ENCODE measurements at places on chromosomes 7 and 10.

DNA sequence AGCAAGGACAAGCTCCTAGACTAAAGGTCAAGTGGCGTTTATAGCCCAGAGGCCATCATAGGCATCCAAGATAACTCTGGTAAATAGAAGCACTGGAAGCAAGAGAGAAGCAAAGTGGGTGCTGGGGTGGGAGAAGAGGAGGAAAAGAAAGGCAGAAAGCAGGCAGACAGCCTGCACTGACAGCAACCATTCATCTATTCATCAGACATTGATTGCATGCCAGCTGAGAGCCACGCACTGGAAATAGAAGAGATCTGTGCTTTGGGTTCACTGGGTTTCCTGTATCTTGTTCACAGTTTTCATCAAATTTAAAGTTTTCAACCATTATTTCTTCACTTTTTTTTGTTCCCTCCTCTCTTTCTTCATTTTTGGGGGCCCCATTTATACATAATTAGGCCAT is 4.7 kb upstream of the SLIT1 start:
- no peak for DNase-seq

DNA sequence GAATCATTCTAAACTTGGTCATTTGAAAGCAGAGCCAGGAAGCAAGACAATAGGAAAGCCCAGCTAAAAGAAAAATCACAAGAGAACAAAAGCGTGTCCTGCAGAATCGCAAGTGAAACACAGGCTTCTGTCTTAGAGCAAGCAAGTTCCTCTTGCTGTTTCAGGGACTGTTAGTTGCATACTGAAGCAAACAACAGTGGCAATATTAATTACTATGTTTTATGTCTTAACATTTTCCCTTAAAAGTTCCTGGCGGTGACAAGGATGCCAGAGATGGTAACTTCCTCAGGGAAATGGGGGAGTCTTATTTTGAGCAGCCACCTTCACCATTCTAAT is 217.1 kb downstream of the GFRA1 start:
- DNase-seq = no peak

DNA sequence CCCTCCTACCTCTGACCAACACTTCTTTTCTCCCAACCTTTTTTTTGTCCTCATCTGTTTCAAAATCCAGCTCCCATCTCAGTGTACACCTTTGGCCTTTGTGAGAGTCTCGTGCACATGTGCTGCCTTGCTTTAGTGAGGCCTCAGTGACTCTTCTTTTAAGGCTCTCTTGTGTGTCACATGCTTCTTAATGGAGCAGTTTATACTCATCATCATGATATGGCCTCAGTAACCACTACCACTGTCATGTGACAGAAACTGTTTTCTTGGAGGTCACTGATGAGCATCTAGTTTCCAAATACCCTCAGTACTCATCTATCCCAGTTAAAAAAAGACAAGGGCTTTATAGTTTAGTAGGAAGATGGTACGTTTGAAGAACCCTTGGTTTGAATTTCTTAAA is 8.1 kb upstream of the ARHGAP22 start:
- DNase-seq = no peak

DNA sequence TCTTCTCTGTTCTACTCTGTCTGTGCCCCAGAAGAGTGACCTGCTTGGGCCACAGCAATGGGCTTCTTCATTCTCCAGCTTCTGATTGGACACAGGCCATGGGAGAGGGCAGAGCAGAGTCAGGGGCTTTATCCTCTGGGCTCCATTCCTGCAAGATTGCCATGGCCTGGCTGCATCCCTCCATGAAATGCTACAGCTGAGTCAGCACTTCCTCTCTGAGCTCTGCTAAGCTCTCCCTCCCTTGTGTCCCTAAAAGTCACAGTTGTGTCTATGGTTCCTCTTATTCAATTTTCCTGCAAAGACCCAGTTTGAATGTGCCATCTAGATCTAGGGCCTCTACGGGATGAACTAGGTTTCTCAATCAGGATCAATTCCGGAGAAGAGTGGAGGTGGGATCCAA is 903.8 kb downstream of the TYW1 start:
- no peak for DNase-seq

DNA sequence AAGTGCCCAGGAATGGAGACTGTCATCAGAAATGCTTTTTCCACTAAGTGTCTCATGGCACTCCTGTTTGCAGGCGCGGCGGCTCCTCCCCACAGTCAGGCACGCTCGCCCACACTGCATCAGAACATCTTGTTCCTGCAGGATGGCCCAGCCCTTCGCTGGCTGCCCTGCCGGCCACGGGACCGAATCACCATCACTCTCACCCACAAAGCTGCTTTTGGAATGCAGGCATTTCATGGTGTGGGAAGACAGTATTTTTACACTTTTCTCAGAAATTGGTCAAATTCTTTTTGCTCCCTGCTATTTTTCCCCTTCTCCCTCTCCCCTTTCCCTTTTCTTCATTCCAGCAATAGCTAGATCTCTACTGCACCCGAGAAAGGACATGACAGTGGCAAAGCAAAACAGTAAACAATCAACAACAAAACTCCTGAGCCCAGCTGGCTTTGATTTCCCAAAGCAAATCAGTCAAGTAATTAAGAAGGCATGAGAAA is 176.1 kb upstream of the TNS3 start:
- DNase-seq = no peak

- no peak for DNase-seq
Measured at GRCh38 chr7:464454-465401, 54.9 kb downstream of the PDGFA start.

- no peak for DNase-seq
Measured at GRCh38 chr7:26202019-26202990, 760 bp downstream of the CBX3 start.

- no peak for DNase-seq
Measured at GRCh38 chr7:17227766-17228490, 70.5 kb upstream of the AHR start.

Measured in NCI-H1417 treated with DMSO at 0.1 percent for 48 hours (cell line).